Foreskin fibroblast (primary cell): ENCODE measurements at places on chromosomes 12 and 14.

DNA sequence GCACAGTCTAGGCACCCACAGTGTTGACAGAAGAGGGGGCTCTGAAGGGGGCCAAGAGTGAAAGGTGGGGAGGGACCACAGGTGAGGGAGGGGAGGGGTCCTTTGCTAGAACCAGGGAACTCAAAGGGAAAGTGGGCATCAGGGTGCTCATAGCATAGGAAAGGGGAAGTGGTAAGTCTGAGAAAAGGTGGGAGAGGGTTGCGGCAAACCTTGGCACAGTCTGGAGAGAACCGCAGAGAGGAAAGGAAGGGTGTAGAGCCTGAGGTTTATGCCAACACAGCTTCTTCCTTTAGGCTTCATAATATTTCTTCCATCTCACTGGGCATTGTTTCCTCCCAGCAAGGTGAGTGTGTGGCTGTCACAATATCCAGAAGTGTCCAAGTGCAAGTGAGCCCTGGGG is 11.5 kb upstream of the PLEK2 start:
- no peak for DNase-seq

GRCh38 chr12:65392491-65392890 is 114.0 kb downstream of the MSRB3 start:
- DNase-seq = no peak

GRCh38 chr14:99579120-99579836 is 24.7 kb downstream of the CCDC85C start:
- DNase-seq = no peak

GRCh38 chr14:73787486-73788316 is 63.9 kb upstream of the PTGR2 start:
- peak; percentile 57 for DNase-seq

GRCh38 chr12:82578725-82579124 is 108.0 kb upstream of the TMTC2 start:
- DNase-seq = no peak

GRCh38 chr14:26427097-26427496 is 170.7 kb downstream of the NOVA1 start:
- no peak for DNase-seq

GRCh38 chr14:21668377-21668776 is 5.2 kb downstream of the OR4E1 start:
- DNase-seq = no peak

DNA sequence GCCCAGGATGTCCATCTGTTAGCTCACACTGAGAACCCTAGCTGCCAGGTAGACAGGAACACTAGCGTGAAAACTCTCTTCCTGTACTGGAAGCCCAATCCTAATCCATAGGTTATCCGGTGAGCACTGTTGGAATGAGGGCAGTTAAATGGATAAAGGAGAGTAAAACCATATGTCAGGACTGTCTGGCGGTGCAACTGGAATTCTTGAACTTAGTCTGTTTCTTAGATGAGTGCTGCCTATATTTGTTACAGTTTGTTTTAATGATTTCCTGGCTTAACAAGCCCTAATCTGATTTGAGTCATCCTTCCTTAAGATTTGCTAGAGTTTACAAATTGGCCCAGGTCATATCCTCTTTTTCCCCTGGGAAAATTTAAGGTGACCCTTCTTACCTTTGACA is 104.7 kb downstream of the ANO4 start:
- no peak for DNase-seq

GRCh38 chr12:112261559-112261958 is 120.7 kb downstream of the HECTD4 start:
- no peak for DNase-seq

DNA sequence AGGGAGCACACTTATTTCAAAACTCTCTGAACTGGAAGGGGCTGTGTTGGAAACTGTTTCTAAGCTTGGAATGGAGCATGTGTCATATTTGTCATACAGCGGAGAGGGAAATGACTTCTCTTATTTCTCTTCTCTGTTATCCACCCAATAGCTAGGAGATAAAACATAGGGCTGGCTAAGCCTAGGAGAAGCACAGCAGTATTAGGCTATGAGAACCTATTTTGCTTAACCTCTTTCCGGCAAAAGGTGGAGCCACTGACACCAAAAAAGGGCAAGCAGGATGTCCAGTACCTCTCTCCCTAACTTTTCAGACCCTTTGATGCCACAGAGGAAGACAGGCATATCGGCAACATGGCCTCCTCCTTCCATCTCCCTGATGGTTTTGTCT is 148.3 kb downstream of the CRADD start:
- no peak for DNase-seq

DNA sequence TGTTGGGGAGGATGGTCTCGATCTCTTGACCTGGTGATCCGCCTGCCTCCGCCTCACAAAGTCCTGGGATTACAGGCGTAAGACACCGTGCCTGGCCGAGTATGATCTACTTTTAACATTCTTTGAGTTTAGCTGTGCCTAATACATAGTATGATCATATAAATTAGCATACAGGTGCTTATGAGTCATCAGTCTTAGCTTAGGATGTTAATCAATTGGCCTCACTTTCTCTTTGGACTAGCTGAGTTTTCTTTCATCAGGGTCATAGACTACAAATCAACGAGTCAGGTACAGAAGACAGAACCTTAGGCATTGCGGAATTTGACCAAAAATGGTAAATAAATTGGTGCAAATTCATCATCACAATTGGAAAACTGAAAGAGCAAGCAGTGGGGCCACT is 2.2 kb downstream of the SLC25A21 start:
- no peak for DNase-seq

DNA sequence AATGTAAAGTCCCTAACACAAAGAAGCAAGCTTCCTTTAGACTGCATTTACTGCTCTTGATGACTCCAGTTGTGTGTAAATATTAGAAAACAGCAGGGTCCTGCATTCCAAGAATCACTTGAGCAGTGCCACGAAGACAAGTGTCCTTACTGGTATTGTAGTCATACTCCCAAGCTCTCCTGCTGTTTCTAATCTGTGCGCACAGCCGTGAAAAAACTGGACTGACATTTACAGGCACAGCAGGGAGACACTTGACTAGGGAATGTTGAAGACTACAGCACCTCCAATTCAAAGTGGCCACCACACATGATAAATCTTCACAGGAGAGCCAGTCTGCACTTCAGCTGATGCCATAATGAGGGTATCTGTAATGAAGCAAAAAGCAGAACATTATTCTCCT is 91.4 kb downstream of the VRK1 start:
- DNase-seq = no peak

GRCh38 chr14:37254411-37254947 is 56.7 kb downstream of the MIPOL1 start:
- DNase-seq = no peak

GRCh38 chr14:54754623-54755386 is 147.8 kb downstream of the GCH1 start:
- no peak for DNase-seq

GRCh38 chr14:70340002-70340401 is 19.5 kb downstream of the COX16 start:
- DNase-seq = no peak

DNA sequence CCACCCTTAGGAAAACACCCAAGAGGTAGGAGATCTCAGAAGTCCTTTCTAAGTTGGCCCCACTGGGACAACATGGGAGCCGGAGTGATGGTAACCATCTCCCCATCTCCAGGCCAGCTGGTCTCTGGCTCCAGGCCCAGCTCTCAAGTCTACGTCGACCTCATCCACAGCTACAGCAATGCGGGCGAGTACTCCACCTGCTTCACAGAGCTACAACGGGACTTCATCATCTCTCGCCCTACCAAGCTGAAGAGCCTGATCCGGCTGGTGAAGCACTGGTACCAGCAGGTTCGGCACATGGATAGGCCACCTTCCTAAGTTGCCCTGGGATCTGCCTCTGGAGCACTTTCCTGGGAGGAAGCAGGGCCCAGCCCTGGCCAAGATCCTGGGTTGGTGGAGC is 11.0 kb upstream of the OAS2 start:
- DNase-seq = no peak

GRCh38 chr14:98173305-98173704 is 1098.7 kb downstream of the BCL11B start:
- DNase-seq = no peak

DNA sequence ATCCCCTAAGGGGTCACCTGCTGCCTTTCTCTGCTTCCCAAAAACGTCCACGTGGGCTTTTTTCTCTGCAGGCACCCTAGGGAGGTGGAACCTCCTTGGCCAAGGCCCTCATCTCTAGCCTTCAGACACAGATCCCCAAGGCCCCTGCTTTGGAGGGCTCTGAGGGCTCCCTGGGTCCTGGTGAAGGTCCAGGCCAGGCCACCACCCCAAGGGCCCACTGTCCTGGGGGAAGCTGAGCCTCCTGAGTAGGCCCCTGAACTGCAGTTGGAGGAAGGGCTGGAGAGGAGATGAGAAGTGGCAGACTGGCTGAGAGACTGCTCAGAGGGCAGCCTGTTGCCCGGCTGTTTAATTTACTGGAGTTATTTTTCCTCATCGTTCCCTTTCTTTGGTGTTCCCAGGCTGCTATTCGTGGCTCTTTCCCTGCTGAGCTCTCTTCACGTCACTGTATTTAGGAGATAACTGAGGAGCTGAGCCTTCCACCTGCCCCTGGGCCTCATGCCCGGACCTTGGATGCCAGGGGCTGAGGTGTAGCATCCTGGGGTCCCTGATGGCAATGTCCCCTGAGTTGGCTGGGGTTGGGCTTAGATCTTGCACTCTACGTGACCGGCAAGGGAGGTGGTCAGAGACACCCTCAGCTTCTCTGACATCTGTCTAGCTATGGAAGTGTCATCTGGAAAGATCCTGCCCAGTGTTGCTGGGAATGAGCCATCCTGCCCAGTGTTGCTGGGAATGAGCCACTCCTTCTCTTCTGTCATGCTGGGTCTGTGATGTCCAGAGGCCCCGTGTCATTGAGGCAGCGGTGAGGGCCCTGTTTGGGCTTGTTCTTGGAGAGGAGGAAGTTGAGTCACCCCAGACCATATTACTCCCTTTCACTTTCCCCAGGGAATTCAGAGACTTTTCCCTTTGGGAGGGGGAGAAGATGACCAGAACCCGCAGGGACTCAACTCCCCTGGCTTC is 139.8 kb downstream of the TSPAN9 start:
- DNase-seq = peak; percentile 69

GRCh38 chr14:61350427-61351270 is 29.3 kb downstream of the PRKCH start:
- DNase-seq = no peak

- no peak for DNase-seq
Measured at GRCh38 chr12:105613887-105614286, 283.4 kb downstream of the C12orf75 start.

- DNase-seq = no peak
Measured at GRCh38 chr14:73663548-73664212, 18.9 kb downstream of the DNAL1 start.

- no peak for DNase-seq
Measured at GRCh38 chr14:94237983-94238382, 55.1 kb downstream of the SERPINA10 start.

DNA sequence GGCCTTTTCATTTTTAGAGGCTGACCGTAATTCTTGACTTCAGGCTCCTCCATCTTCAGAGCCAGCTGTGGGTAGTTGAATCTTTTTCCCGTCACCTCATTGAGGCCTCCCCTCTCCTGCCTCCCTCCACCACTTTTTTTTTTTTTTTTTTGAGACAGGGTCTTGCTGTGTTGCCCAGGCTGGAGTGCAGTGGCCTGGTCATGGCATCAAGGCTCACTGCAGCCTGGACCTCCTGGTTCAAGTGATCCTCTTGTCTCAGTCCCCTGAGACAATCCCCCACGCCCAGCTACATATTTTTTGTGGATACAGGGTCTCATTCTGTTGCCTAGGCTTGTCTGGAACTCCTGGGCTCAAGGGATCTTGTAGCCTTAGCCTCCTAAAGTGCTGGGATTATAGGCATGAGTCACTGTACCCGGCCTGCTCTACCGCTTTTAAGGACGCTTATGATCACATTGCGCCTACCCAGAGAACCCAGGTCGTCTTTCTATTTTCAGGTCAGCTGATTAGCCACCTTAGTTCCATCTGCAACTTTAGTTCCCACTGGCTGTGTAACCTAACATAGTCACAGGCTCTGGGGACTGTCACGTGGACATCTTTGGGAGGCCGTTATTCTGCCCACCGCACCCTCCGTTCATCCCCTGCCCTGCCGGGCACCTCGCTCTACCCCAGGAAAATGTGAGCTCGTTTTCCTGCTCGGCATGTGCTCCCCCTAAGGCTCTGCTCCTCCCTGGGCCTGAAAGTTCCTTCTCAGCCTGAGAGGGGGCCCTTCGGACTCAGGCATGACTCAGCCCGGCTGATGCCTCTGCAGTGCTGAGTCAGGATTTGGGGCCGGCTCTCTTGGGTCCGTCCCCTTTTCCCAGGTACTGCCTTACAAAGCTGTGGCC is 13.4 kb downstream of the TNFAIP2 start:
- DNase-seq = peak; percentile 69

GRCh38 chr12:67154901-67155300 is 114.3 kb upstream of the CAND1 start:
- DNase-seq = no peak

DNA sequence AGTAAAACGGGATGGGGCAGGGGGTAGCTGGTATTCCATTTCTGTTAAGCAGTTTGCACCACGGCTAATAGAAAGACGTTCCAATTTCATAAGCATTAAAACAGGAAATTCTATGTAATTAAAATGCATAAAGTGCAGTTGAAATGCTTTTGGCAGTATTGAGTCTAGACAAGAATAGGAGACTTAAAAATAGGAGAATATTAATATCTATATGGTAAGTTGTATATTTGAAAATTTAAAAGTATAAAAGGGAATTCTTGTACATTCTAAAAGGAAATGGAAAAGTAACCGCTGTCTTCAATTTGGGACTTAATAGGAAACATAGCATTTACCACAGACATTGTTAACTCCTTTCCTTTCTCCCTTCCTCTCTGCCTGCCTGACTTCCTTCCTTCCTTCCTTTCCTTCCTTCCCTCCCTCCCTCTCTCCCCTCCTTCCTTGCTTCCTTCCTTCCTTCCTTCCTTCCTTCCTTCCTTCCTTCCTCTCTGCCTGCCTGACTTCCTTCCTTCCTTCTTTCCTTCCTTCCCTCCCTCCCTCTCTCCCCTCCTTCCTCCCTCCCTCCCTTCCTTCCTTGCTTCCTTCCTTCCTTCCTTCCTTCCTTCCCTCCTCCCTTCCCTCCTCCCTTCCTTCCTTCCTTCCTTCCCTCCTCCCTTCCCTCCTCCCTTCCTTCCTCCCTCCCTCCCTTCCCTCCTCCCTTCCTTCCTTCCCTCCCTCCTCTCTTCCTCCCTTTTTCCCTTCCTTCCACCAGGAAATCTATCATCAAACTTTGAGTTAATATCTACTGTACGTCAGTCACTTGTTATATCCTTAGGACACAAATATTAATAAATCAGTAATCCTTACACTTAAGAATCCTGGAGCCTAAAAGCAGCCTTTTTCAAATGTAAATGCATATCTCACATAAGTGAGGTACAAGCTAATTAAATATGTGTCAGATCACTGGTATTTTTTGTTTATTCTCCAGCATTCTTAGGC is 1049.3 kb downstream of the GALC start:
- DNase-seq = no peak

- DNase-seq = no peak
Measured at GRCh38 chr12:46150735-46151134, 118.1 kb downstream of the SLC38A1 start.

DNA sequence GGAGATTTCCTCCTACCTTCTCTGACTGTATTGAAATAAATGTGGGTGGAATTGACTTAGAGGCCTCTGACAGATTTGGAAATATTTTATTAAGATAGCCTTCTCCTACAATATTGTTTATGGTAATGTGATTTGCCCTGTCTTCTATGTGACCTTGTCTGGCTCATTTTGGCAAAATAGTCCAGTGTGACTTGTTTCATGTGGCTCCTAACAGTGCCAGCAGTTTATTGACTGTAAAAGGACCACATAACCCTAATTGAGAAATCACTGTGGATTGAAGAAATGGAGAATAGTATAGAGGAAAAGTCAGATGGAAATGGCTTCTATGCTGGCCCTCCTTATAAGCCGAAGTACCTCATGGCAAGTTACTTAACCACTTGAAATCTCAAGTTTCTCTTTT is 170.9 kb upstream of the PTPRQ start:
- DNase-seq = no peak

- no peak for DNase-seq
Measured at GRCh38 chr14:94364037-94364436, 24.4 kb downstream of the SERPINA1 start.
